Stimulated activated CD4-positive, alpha-beta T cell treated with anti-CD3 and anti-CD28 coated beads, Interleukin-15, amount 100 ng/mL, for 1 hour (primary cell): ENCODE measurements at places on chromosomes 3 and 15.

DNA sequence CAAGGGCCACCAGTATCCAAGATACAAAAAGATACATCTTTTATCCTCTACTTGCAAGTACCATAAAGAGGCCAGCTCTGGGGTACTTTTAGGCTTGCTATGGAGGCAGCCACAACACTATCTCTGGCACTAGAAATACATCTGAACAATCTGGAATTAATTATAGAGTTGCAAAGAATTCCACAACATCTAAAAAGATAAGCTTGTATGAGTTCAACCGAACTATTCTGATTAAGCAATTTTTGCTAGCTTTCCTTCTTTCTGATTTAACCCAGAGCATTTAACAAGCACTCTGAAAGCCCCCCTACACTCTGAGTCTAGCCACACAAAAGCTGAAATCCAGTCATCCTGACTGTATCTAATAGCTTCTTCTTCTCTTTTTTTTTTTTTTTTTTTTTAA, 95.4 kb downstream of the FRMD5 start:
- DNase-seq: no peak

GRCh38 chr15:101562428-101563059, 73.0 kb upstream of the PCSK6 start:
- no peak for DNase-seq

- DNase-seq: no peak
Observed at GRCh38 chr15:68787609-68788263, 33.0 kb downstream of the ANP32A start.

DNA sequence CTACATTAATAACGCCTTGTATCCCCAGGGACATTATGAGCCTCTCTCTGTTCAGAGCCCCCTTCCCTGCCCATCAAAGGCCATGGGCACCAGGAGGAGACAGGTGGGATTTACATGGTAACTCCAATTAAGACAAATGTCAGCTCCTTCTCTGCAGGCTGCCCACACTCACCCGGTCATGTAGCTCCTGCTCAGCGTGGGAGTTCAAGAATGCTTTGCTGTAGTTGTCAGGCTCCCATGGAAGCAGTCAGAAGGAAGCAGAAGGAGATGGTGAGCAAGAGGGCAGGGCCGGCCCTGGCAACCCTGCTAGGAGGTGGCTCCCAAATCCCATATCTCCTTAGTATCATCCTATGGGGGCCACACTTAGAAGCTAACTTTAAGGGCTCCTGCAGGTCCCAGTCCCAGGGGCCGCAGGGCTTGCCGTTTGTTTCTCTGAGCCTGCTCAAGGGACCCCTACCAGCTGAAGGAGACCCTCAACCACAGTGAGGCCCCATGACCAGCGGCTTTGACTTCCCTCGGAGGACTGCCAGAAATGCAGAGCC, 218.4 kb upstream of the TLE3 start:
- DNase-seq: no peak

DNA sequence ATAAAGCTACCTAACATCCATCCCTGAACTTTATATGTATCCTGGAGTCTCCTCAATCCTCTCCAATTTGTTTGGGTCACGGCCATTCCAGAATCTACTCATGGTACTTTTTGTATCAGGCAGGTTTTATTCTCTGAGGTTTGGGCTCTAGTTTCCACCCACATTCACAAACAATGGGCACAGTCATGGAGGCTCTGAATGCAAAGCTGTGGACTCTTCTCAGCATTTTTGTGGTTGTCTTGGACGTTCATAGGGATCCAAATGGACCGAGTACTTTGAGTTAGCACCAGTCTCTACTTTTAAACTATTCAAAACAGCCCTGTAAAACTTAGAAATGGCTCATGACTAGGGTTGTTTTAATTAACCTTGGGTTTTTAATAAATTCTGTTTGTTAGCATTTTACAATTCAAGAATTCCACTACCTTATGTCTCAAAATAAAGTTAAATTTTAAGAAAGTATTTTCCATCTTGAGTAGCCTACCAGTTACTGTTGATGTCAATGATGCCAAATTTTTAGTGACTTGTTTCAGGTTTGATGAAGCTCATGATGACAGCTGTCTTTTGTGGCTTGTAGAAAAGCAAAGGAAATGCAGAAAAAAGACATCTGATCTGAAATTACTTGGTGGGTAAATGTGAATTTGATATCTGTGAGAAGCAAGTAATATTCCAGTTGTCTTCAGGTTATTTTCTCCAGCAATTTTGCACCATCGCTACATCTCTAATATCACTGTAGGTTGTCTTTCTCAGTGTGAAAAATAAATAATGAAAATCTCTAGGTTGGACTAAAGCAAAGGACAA, 275.7 kb upstream of the THBS1 start:
- DNase-seq: no peak

DNA sequence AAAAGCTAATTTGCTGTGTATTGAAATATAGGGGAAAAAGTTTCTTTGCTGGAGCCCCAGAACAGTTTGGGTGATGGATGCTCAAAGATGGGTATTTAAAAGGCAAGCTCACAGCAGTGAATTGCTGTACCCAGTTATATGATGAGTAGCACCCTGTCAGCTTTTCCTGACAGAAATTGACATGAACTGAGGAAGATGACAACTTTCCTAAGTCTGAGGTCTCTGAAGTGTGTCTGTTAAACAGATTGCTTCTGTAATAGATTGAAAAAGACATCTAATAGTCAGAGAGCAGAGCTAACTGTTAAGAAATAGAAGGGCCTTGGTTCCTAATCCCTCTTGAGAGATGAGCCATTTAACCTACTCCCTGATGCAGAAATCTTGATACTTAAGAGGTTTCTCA, 1278.0 kb upstream of the ALCAM start:
- no peak for DNase-seq

DNA sequence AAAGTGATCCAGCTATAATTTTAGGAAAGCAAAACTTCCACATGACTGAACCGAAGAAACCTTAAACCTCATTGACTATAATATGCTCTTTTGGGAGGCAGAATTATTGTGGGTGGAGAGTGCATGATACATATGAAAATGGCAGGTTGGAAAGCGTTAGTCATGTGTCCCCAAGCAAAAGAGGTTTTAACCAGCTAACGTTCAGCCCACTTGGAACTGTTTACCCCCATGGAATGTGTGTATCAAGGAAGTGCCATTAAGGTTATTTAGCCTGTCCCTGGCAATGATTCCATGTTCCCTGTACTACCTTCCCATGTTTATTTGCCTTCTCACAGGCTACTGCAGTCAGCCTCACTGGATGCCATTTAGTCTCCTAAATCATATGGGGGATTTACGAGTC, 44.1 kb upstream of the LRRC58 start:
- DNase-seq: no peak

GRCh38 chr3:28936154-28936553, 344.7 kb upstream of the RBMS3 start:
- DNase-seq: no peak

- DNase-seq: no peak
Observed at GRCh38 chr3:126859415-126860246, 123.3 kb upstream of the PLXNA1 start.

- DNase-seq: no peak
Observed at GRCh38 chr3:15092686-15093085, 6.3 kb downstream of the RBSN start.

DNA sequence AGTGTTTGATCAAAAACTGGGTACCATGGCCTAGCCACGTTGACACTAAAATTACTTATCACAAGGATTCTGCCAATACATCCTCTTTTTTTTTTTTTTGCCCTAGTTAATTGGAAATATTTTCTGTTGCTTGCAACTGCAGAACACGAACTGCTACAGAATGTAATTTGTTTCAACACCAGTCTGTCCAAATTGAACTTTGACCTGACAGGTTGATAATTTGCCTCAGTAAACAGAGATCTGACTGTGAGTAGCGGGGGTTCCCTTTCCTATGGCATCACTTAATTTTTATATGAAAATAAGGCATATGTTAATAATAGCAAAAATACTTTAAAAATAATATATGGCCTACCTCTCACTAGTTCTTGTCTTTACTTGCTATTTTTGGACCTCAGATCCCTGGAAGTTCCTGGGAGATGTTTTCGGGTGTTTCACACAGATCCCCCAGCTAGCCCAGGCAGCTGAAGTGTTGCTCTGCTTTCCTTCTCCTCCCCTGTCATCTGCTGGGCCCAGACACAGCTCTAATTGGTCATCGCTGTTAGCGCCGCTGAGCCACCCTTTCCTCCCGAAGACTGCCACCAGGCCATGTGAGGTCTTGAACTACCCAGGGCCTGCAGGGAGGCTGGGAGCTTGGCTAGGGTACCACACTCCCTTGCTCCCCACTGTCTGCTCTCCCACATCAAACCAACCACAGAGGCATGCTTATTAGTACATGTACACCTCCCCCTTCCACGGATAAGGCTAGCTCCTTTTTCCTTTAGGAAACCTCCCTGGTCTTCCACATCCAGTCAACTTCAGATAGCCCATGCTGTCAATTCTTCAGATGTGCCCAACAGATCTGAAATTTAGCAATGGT, 89.8 kb upstream of the RNF7 start:
- DNase-seq: no peak

- DNase-seq: no peak
Observed at GRCh38 chr3:186187401-186188275, 78.7 kb upstream of the ETV5 start.

DNA sequence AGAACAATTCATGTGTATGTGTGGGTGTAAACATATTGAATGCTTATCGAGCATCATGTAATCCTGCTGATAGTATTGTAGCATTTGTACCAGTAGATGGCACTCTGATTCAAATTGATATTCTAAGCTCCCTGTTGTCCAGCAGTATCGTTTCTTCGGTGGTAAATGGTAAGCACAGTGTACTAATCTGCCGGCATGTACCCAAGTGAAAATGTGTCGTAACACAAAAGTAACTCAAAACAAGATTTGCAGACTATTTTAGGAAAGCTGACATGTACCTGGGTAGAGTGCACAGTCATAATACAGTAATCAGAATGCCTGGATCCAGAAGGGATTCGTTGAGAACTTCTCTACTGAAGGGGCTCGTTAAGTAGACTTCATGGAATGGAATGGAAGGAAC, 31.7 kb upstream of the MNS1 start:
- DNase-seq: no peak

DNA sequence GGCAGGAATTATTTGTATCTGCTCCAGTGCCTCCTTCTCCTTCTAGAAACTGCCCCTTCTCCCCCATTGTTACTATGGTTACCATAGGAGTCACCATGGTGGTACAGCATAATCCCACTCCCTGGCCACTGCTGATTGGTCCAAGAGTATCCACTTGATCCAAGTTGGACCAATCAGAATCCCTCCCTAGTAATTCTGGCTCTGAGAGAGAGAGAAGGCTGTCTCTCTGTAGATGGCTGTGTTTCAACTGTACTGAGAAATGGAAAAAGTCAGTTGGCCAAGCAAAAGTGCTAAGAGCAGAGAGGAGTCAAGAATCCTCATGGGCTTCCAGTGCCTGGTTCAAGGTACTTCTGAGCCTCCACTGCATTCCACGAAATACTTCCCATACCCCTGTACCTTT, 120.6 kb upstream of the SPATA12 start:
- DNase-seq: no peak

DNA sequence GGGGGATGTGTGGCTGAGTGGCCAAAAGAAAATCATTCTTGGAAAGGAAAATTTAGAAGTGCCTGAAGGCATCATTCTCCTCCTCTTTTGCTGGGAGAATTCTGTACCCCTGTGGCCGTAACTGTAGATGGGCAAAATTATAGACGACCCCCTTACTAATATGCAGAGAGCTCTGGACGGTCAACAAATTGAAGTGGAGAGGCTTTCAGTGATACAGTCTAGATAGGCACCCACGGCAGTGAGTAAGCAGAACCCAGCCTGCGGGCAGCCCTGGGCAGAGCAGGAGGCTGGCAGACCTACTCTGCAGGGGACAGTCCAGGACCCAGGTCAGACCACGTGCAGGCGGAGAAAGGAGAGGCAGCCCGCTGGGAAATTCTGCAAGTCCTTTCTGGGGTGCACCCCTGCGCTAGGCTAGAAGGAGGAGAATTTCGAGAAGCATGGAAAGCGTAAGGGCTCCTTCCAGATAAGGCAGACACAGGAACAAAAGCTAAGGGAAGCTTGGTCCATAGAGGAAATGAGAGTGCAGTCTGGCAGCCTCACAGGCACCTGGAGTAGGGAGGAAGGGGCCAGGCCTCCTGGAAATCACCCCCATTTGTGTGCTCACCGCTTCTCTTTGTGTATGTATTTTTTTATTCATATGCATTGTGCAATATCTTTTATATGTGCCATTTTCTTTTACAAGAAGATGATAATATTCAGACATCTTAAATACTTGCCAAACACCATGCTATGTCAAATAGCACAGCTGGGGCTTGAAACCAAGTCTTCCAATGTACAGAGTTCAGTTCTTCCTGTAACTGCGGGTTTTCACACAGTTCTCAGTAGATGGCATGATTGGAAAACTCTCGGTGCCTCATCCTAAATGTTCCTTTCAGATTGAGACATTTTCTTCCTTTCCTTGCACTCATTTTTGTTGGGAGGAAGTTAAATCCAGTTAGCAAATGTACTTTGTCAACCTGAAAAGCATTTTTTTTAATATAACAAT, 40.2 kb downstream of the LRRK1 start:
- no peak for DNase-seq

- DNase-seq: no peak
Observed at GRCh38 chr3:33250712-33251111, 26.5 kb upstream of the FBXL2 start.

- DNase-seq: no peak
Observed at GRCh38 chr3:44568561-44568960, 13.6 kb downstream of the ZKSCAN7 start.

DNA sequence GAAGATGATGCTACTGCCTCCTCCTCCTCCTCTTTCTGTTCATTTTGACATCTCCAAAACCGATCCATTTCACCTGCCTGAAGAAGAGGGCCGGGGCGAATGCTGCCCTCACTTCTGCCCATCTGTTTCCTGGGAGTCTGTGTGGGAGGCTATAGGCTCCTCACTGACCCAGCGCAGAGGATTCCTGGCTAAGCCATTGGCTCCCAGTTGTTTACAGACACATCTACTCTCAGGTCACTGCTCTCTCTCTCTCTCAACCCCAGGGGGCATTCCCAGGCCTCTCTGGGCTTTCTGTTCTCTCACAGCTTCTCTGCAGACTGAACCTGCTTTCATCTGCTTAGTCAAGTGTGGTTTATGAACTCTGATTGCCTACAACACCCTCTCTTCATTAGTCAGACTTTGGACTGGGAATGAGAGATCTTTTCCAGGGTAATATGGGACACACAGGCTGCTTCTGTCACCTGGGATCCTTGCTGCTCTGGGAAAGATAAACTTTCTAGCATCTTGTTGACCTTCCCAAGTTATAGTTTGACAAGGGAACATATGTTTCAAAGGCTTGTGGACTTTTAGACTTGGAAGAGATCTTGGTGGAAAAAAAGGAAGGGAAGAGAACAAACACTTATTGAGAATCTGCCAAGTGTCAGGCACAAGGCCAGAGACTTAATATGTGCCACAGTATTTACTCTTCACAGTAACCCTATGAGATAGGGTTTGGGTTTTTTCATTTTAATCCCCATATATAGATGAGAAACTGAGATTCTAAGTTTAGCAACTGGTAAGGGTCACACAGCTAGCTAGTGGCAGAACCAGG, 30.2 kb upstream of the USP3 start:
- peak; percentile 21 for DNase-seq

GRCh38 chr3:30286007-30286669, 320.3 kb upstream of the TGFBR2 start:
- DNase-seq: no peak

GRCh38 chr3:138338811-138339210, 9.2 kb upstream of the NME9 start:
- no peak for DNase-seq

- DNase-seq: no peak
Observed at GRCh38 chr3:39752019-39752637, 57.3 kb upstream of the MYRIP start.
